ENCODE measurements at places on chromosomes 16 and 17. TPM values are rescaled to one million over a fixed set of nuclear protein-coding genes. Genes with fewer than 3 reads are reported as not detected.

The BCL7C gene
- 67.8 TPM for total RNA-seq

The COX4I1 gene
- total RNA-seq: 614 TPM

The GPS1 gene
- 81.1 TPM for total RNA-seq

The SPATA32 gene
- total RNA-seq: not detected

The CHD9NB gene
- 1.1 TPM for total RNA-seq

The KRT20 gene
- total RNA-seq: not detected

The SLC38A8 gene
- total RNA-seq: not detected

The KRT28 gene
- not detected for total RNA-seq

The RCVRN gene
- not detected for total RNA-seq

The ELMO3 gene
- total RNA-seq: 0.58 TPM

The TP53TG3C gene
- not detected for total RNA-seq

The UMOD gene
- total RNA-seq: not detected

The SMIM22 gene
- not detected for total RNA-seq

The MKS1 gene
- 6.2 TPM for total RNA-seq

The CNTNAP4 gene
- total RNA-seq: 0.26 TPM

The PRMT7 gene
- total RNA-seq: 22.7 TPM

The PPY gene
- total RNA-seq: not detected

The CA10 gene
- total RNA-seq: not detected

The TMC8 gene
- total RNA-seq: under 0.01 TPM

The NTN1 gene
- total RNA-seq: 0.23 TPM

The CACNG3 gene
- not detected for total RNA-seq

The HYDIN gene
- 3.1 TPM for total RNA-seq

The KCNJ2 gene
- total RNA-seq: under 0.01 TPM

The CPSF4L gene
- not detected for total RNA-seq

The RND2 gene
- 0.26 TPM for total RNA-seq

The CCL5 gene
- not detected for total RNA-seq

The IRX5 gene
- 0.17 TPM for total RNA-seq

The PLXDC1 gene
- 0.09 TPM for total RNA-seq

The FOXF1 gene
- total RNA-seq: 1.1 TPM

The UTS2R gene
- total RNA-seq: 0.26 TPM

The CHST4 gene
- total RNA-seq: not detected

The PMFBP1 gene
- total RNA-seq: not detected

The MYH13 gene
- total RNA-seq: 0.47 TPM

The FOXC2 gene
- total RNA-seq: 1.7 TPM

The SEZ6L2 gene
- total RNA-seq: 30.0 TPM

The NACA2 gene
- not detected for total RNA-seq

The MYH2 gene
- total RNA-seq: 3.5 TPM

The KRTAP1-1 gene
- total RNA-seq: not detected
